HFFc6 (cell line): ENCODE measurements at places on chromosomes 1 and 21. TPM values are rescaled to one million over a fixed set of nuclear protein-coding genes. Genes with fewer than 3 reads are reported as not detected.

The GPR37L1 gene
- not detected in 2 replicates for total RNA-seq

GRCh38 chr1:211327346-211327921, 801 bp downstream of the TRAF5 start:
- peak; percentile 49 for DNase-seq
- H3K36me3 ChIP-seq, result peaks cover 5% of the 10 kb centered on the region; the same call in 1 of the 2 replicates
- peak overlapping the region; percentile 95 for H3K4me3 ChIP-seq
- H3K27ac ChIP-seq, result peak overlapping the region; percentile 89
- H3K4me1 ChIP-seq, result peaks cover 63% of the 10 kb centered on the region
- H3K27me3 ChIP-seq, result peaks cover 1% of the 10 kb centered on the region

The GADD45A gene
- total RNA-seq, result 81.2 to 101 TPM (median 92.3 TPM) in 3 replicates

DNA sequence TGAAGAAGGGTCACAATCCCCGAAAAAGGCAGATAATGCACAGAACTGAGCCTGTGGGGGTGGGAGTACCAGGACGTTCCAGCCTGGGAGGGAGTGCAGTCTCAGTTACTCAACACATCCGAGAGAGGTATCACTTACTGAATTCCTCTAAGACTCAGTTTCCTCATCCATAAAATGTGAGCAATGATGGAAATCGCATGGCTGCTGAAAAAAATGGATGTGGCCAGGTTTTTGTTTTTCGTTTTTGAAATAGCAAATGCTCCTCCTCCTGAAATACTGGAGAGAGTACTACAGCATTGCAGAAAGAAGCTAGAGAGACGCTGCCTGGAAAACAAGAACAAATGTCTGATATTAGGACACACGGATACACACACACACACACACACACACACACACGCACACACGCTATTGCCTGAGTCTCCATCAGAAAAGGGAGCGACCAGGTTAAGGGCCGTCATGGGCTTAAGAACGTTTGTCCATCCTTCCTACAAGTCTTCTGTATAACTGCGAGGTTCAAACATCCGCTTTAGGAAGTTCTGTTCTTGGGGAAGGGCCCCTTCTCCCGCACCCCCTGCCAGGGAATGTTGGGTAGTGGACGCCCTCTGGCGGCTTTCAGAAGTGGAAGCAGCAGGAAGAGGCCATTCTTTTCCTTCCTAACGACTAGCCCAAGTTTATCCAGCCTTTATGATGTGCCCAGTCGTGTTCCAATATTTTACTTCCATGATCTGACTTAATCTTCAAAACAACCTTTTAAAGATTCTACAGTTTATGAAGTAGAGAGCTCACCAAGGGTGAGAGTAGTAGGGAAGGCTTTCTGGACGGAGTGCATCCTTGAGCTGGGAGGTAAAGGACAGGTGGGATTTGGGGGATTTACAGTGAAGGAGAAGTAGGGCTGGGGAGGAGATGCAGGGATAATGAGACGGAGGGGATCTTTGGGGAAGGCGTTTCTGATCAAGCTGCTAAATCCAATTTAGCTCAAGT, 699 bp upstream of the NES start:
- peak overlapping the region; percentile 84 for H3K4me3 ChIP-seq
- peaks cover 15% of the 10 kb centered on the region; the same call in 1 of the 2 replicates for H3K36me3 ChIP-seq
- H3K27me3 ChIP-seq, result peaks cover 1% of the 10 kb centered on the region
- H3K4me1 ChIP-seq, result peaks cover 44% of the 10 kb centered on the region
- DNase-seq, result peak; percentile 69

The OR10Z1 gene
- not detected in 3 replicates for total RNA-seq

GRCh38 chr1:59219916-59220315, 77.0 kb upstream of the FGGY start:
- no peak overlapping the region for H3K4me3 ChIP-seq
- no peaks in the 10 kb centered on the region; the same call in none of the 2 replicates for H3K27me3 ChIP-seq
- H3K4me1 ChIP-seq, result no peaks in the 10 kb centered on the region
- no peak overlapping the region for H3K27ac ChIP-seq
